ENCODE measurements at places on chromosomes 6 and 20. TPM values are rescaled to one million over a fixed set of nuclear protein-coding genes. Genes with fewer than 3 reads are reported as not detected.

Gene CGA
- total RNA-seq, result 0.13 TPM

GRCh38 chr6:108746366-108746765, 101.9 kb upstream of the ARMC2 start:
- DNase-seq, result no peak

DNA sequence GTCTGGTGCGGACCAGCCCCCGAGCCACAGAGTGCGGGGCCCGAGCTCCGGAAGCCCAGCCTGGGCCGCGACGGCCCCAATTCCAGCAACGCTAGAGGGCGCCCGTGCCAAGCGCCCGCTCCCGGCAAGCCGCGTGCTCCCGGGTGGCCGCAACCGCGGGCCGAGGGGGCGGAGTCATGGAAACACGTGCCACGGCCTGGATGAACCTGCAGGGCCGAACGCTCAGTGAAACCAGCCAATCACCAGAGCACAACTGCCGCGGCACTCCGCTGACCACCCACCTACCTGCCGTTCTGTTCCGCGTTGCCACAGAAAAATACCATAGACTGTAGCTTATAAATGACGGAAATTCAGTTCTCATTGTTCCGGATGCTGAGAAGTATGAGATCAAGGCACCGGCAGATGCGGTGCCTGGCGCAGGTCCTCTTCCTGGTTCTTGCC, 85.7 kb upstream of the FOXC1 start:
- no peak for DNase-seq

- no peak for DNase-seq
Observed at GRCh38 chr20:10720565-10720964, 46.8 kb upstream of the JAG1 start.

GRCh38 chr20:53270792-53271375, 298.7 kb downstream of the TSHZ2 start:
- DNase-seq, result no peak

- DNase-seq, result no peak
Observed at GRCh38 chr6:99233219-99233618, 116.3 kb downstream of the FAXC start.
